ENCODE measurements at places on chromosomes 3 and 15.
A peak's percentile ranks its signal among the peaks of the same experiment; 100 is the strongest.

DNA sequence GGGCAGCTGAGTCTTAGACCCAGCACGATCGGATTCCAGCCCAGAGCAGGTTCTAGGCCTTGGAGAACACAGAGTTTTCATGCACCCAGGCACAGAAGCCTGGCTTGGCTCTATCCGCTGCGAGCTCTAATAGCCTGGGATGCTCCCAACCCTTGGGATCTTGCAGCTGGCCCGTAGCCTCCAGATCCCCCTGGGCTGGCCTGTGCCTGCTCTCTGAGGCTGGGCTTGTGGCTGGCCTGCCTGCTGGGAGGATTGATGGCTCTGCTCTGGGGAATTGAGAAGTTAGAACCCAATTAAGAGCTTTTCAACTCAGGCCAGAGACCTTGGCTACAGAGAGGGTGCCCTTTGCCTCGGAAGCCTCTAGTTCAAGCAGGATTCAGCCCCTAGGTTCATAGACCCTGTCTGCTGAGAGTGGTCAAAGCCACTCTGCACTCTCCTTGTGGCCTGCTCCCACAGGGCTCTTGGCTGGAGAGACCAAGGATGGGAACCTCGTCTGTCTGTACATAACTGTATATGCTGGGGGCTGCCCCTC lies 64.4 kb downstream of the MAGEF1 start:
- DNase-seq: no peak

DNA sequence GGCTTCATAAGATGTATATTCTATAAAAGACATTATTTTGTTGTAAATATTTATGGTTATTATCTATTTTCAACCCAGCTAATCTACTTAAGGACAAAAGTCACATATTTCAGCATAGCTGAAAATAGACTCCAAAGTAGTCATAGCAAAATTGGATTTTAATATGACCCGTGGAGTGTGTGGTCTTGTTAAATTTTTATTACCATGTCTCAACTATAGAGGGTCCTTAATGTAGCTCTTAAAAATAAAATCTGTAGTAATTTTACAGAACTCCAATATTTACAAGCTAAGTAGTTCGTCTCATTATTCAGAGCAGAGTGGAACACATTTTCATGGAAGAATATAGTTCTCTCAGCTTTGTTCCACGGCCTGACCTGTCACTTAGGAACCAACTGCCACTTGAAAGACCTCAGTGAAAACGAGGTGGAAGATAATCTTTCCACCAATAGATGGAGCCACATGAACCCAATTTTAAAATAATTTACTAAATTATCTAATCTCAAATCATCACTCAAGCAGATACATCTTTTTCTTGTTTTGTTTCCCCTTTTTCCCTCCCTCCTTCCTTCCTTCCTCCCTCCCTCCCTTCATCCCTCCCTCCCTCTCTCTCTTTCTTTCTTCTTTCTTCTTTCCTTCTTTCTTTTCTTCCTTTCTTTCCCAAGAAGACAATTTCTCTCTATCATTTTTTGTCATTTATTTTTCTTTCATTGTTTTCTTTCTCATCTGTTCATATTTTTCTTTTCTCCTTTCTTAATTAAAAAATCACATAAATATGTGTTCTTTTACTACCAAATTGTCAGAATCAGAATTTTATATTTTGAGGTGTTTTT lies 97.2 kb downstream of the CLDN1 start:
- no peak for DNase-seq

DNA sequence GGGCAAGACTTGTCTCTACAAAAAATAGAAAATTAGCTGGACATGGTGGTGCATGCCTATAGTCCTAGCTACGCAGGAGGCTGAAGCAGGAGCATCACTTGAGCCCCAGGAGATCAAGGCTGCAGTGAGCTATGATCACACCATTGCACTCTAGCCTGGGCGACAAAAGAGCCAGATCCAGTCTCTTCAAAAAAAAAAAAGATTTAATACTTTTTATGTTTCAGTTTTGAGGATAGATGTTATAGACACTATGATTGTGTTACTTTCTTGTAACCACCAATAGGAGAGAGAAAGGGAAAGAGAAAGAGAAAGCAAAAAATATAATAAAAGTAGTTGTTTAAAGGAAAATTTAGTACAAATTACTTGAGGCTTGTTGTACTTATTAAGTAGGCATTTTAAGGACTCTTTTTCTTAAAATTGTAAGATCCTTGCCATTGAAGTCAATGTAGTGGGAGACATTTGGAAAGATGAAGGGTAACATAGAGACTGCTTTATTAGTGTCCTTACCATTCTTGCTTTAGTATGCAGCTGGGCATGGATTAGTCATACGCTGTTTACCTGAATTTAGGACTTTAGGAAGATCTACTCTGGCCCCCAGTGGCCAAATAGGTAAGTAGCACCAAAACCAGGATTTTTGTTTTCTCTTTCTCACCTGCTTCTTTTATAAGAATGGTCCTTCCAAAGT lies 35.1 kb upstream of the ZDHHC23 start:
- DNase-seq: peak; percentile 58

DNA sequence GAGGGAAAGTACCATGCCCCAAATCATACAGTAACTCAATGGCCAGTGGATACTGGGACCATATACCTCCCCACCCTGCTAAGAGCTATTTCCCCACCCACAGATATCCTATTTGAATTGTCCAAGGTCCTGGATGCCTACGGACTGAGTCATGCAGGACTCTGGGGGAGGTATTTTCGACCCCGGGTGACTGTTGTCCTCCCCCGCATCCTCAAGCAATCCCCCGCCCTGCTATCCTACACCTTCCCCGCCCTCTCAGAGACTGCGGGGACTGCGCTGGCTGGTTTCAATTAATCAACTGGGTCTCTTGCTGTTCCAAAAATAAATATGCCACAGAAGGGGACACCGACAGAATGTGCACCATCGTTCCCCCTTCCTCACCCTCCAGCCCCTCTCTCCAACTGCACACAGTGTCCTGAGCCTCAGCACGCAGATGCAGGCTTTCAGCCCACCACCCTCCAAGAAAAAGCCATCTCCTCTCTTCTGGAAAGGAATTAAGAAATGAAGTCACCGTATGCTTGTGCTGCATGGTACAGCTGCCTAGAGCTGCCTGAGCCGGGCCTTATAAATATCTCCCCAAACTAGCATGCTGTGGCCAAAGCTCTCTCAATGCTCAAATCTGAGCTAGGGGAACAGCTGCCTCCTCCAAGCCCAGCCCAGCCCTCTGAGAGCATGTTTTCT lies 8.1 kb downstream of the CAV3 start:
- no peak for DNase-seq

DNA sequence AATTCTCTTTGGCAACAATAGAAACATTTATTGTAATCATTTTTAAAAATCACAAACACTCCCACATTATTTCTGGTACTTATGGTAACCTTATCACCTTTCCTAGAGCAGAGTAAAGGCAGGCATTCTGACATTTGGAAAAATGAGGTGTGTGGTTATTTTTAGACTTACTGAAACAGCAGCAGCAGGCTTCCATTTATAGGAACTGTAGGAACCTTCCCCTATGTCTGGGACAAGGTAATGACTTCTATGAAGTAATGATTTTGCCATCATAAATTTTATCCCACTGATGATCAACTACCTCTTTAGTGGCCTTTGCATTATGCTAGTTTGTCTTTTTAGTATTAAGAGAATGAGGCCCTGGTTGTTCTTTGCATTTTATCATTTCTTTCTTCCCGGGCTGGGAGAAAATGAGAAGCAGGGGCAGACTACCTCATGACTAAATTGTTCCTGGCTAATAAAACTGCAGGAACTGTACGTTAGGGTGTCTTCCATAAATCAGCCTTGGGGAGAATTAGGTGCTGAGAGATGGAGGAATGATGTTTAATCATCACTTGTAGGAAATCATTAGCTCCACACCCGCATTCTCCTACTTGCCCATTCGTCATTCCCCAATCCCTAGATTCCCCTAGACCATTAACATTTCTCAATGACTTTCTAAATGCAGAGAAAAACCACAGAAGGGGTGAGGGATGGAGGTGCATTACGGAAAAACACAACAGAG lies 680.3 kb downstream of the AGBL1 start:
- no peak for DNase-seq

- DNase-seq: no peak
Measured at GRCh38 chr15:88382482-88382983, 84.7 kb downstream of the MRPL46 start.

GRCh38 chr3:134543113-134543512 lies 57.3 kb downstream of the CEP63 start:
- no peak for DNase-seq

DNA sequence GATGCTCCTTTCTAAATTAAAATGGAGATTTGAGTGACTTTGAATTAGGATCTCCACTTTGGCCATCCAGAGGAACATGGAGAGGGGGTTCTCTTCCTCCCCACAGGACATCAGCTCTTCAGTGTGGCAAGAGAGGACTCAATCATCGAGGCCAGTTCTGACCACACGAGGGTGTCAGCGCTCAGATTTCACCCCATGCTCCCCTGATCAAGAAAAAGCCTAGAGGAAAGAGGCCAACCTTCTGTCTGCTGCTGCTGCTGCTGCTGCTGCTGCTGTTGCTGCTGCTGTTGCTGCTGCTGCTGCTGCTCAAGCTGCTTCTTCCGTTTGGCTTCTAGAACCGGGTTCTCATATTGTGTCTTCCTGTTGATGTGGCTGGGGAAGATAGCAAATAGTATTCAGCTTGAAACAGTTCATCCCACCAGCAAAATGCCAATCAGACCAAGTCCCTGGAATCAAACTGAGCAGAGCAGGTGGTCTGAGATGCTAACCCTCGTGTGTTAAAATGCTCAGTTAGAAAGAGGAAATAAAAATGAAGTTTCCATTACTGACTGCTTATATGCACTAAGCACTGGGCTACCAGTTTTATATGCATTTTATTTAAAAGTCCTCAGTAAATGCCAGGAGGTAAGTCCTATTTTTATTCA lies 599.0 kb downstream of the MAGI1 start:
- peak; percentile 3 for DNase-seq

GRCh38 chr15:96348112-96349027 lies 17.9 kb downstream of the NR2F2 start:
- no peak for DNase-seq

GRCh38 chr15:83585601-83586335 lies 68.2 kb upstream of the ADAMTSL3 start:
- no peak for DNase-seq

- no peak for DNase-seq
Measured at GRCh38 chr3:7745711-7746110, 755.9 kb upstream of the LMCD1 start.

DNA sequence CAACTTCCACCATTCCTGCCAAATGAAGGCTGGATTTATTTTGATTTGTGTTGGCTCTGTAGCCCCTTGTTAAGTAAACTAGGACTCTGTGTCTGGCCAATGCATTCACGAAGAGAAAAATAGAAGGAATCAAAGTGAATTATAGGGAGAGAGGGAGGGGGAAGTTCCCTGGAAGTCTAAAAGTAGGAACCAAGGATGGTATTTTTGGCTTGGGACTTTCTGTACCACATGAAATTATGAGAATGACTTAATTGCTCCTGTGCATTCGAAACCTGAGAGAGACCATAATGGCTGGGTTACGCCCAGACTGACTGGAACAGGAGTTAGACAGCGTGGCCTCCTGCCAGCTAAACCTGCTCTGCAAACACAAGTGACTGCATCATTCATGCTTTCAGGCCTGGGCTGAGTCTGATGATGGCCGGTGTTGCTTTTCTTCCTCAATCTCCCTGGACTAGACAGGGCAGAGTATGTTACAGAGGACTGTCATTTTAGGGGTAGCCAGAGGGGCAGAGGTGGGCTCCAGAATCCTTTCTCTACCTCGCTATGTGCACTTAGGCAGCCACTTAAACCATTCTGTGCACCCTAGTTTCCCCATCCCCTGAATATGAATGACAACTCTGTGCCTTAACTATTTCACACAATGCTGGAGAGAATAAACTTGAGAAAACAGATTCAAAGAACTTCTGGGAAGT lies 58.9 kb downstream of the MYO1E start:
- DNase-seq: no peak

DNA sequence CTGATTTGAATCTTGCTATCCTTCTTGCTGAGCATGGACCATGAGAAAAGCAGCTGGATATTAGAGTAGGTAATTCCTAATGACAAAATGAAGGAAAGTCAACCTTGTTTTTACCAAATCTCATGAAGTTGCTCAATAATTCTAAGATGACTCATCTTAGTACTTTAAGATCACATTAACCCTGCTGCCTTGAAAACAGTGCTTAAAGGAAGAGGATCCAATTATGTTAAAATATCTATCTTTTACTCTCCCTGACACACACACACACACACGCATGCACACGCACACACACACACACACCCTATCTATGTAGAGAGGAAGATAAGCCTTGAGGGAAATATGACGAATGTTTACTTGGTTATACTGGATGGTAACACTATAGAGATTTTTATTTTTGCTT lies 16.0 kb upstream of the MYO1E start:
- no peak for DNase-seq

- no peak for DNase-seq
Measured at GRCh38 chr3:143098032-143098764, 21.4 kb upstream of the CHST2 start.

- no peak for DNase-seq
Measured at GRCh38 chr3:58163234-58163633, 47.5 kb downstream of the DNASE1L3 start.
